NCI-H748 treated with DMSO at 0.1 percent for 48 hours (cell line): ENCODE measurements at places on chromosomes 2 and 18.

- peak; percentile 1 for DNase-seq
Observed at GRCh38 chr2:74261204-74261864, 62.9 kb downstream of the MTHFD2 start.

GRCh38 chr2:23636426-23636825 lies 251.4 kb downstream of the KLHL29 start:
- no peak for DNase-seq

DNA sequence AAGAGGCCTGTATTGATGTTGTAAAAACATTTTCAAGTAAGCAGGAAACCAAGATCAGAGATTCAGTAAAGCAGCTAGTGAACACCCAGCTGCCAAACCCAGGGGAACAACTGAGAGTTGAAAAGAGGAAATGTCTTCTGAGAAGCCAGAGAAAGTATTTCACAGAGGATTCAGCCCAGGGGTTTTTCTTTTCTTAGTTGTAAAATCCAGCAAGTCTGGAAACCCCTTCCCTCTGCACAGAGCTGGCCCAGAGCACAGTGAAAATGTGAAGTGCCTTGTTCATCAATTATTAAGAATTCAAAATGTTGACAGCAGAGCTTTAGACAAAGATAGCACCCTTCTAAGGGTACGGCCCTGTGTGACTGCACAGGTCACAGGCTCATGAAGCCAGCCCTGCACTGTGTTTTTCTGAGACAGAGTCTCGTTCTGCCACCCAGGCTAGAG lies 28.4 kb downstream of the AFF3 start:
- no peak for DNase-seq

GRCh38 chr18:77366720-77367641 lies 117.3 kb downstream of the GALR1 start:
- peak; percentile 91 for DNase-seq

- no peak for DNase-seq
Observed at GRCh38 chr2:67389788-67390187, 7.3 kb upstream of the ETAA1 start.

DNA sequence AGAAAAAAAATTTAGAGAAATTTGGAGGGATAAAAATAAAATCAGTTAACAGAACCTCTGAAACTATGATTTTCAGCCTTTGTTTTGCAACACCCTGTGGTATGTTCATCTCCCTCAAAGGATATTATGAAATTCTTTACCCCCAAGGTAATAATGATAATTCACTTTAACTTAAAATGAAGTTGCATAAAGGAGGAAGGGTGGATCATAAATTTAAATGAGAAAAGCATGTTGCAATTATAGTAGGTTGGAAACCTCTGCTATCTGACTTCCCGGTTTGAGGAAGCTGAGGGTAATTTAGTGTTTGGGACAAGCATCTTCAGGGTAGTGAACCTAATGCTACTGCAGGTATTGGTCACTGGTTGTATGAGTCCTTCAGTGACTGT lies 102.9 kb downstream of the BABAM2 start:
- no peak for DNase-seq

DNA sequence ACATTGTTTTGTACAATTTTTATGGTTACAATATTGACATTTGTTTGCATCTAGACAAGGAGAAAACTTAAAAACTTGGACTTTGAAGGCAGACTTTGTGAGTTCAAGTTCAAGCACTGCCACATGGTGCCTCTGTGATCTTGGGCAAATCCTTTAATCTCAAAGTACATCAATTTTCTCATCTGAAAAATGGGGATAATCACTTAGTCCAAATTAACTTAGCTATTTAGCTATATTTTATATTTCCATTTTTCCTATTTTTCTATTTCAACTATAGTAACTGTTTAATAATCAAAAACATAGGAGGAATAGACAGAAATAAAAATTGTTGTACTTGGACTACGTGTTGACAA lies 38.7 kb downstream of the IL1R2 start:
- no peak for DNase-seq

GRCh38 chr2:220509966-220510365 lies 882.5 kb downstream of the SLC4A3 start:
- no peak for DNase-seq
